D341Med (cell line): ENCODE measurements at places on chromosomes 7 and 10.

GRCh38 chr10:73803680-73804286 is 7.6 kb downstream of the NDST2 start:
- DNase-seq: no peak

GRCh38 chr10:106528702-106529101 is 635.8 kb downstream of the SORCS1 start:
- DNase-seq: no peak

GRCh38 chr7:2800220-2800930 is 43.7 kb downstream of the GNA12 start:
- DNase-seq: no peak

DNA sequence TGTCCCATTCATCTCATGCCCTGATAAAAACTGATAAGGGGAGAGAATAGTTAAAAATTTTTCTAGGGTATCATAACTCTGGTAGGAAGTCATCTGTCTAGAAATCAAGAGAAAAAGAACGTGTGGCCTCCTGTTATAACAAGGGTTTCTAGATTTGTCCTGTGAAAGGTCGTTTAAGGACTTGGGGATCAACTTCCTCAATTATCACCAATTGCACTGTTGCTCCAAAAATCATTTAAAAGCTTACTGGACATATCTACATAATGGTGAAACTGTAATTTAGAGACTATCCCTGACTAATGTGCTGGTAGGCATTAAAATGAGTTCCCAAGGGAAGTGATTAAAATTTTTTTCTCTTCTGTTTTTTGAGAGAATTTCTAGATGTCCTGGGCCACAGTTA is 58.2 kb downstream of the GPR141 start:
- DNase-seq: no peak

- DNase-seq: no peak
These were observed 32.3 kb downstream of the CDK1 start for GRCh38 chr10:60810437-60811182.

DNA sequence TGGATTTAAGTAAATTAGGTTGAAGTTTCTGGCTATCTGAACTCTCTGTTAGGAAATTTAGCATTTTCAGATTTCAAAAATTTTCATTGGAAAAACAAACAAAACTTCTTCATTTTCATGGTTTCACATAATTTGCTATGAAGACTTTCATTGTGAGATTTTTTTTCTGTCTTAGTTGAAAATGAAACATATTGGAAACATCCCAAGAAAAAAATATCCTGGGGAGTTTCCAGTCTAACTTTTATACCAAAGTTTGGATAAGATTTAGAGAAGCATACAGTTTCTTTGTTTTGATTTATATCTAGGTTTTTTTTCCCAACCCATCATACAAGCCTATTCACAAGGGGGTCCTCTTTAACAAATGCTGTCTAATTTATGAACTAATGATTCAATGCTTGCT is 300.5 kb upstream of the SEMA3A start:
- no peak for DNase-seq

DNA sequence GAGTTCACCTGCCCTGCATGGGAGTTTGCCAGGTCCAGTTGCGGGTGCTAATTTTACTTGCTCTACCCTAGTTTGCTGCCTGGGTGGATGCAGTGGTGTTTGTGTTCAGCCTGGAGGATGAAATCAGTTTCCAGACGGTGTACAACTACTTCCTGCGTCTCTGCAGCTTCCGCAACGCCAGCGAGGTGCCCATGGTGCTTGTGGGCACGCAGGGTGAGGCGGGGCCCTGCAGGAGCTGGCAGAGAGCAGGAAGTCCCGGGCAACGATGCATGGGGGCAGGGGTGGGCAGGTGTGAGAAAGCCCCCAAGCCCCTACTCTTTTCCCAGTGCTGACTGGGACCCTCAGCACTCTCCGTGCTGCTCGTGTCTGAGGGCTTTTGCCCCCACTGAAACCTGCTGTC is 31.3 kb downstream of the AGAP3 start:
- no peak for DNase-seq

- DNase-seq: no peak
These were observed 102.3 kb downstream of the SLC25A13 start for GRCh38 chr7:96219378-96220130.
